ENCODE measurements at places on chromosomes 2 and 18. TPM values are rescaled to one million over a fixed set of nuclear protein-coding genes. Genes with fewer than 3 reads are reported as not detected.

DNA sequence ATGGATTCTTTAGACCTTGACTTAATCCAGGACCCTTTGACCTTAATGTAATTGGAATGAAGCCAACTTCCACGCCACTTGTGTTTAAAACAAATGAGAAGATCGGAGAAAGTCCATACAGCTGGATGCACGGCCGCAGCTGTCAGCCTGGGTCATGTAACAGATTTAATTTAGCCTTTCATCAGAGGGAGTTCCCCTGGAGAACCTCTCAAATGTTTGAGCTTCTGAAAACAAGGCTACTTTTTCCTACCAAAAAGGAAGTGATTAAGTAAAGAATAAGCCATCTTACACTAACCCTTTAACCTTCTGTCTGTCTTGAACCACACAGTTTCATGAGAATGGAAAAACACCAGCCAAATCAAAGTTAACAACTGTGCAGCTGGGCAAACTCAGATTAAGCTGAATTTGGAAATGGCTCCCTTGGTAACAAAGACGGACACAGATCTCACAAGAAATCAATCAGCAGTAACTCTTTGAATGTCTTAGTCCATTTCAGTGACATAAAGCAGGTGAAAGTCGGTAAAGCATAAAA lies 103.6 kb downstream of the DOCK10 start:
- DNase-seq = no peak

- no peak for DNase-seq
These were observed 691.8 kb upstream of the NRXN1 start for GRCh38 chr2:51723691-51724090.

GRCh38 chr2:207825045-207825954 lies 55.6 kb upstream of the FZD5 start:
- no peak for DNase-seq

DNA sequence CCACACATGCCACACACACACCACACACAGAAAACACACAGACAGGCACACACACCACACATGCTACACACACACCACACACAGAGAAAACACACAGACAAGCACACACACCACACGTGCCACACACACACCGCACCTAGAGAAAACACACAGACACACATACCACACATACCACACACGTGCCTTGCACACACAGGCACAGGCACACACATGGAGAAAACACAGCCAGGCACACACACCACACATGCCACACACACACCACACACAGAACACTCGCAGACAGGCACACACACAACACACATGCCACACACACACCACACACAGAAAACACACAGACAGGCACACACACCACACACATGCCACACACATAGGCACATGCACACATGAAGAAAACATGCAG lies 242.1 kb upstream of the MYT1L start:
- DNase-seq = no peak

- DNase-seq = no peak
These were observed 94.8 kb downstream of the PPP1R1C start for GRCh38 chr2:182080493-182080892.

The TNFRSF11A gene
- 0.42 TPM for total RNA-seq

The SETBP1 gene
- total RNA-seq = 3.4 TPM

The CRYBA2 gene
- total RNA-seq = not detected

Data from kidney epithelial cell (primary cell).